NCI-H774 (cell line): ENCODE measurements at places on chromosomes 1 and 21.
A peak's percentile ranks its signal among the peaks of the same experiment; 100 is the strongest.

DNA sequence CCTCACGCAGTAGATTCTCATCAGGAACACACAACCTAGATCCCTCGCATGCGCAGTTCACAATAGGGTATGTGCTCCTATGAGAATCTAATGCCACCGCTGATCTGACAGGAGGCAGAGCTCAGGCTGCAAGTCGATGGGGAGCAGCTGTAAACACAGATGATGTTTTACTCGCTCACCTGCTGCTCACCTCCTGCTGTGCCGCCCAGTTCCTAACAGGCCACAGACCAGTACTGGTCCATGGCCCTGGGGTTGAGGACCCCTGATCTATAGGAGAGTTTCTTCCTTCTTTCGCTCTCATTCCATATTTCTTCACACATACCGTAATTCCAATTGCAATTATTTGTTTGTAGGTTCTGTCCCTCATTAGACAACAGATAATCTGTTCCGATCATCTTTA lies 103.4 kb downstream of the CLEC20A start:
- peak; percentile 78 for DNase-seq

DNA sequence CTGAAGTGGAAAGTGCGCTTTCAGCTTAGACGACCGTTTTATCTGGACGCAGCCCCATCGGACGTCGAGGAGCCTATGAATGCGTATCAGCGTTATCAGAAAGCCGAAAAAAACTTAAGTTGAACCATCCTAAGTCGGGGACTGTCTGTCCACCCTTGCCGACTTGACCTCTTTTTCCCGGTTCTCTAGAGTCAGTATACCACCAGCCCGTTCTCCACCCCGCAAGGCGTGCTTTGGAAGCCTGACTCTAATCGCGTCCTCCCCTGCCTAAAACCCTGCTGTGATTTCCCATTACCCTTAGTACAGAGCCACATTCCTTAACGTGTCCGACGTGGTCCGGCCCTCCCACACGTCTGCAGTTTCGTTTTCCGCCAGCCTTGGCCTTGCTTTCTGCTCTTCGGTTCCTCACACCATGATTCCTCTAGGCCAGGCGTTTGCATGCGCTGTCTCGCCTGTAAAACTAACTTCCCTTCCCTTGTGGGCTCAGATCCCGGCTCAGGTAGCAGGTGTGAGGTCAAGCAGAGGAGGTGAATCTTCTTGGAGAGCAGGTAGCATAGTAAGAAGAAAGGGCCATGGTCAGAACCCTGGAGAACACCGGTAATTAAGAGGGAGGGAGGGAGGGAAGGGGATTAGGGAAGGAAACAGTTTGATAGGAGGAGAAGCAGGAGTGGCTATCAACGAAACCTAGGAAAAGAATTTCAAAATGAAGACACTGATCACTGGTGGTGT lies 865 bp downstream of the ADPRS start:
- DNase-seq: no peak

DNA sequence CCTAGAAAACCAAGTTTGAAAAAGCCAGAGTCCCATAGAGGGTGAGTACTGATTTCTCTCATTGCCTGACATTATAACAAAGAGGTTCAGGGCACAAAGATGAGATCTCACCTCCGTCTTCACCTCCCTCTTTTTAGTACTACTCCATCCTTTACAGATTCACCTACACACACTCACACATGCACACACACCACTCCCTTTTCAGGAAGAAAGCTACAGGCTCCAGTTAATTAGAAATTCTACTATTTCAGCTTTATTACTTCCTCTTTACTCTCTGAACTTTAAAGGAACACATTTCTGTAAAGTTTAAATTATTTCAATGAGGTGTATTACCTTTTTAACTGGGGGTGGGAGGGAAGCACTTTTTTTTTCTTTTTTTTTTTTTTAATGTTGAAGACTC lies 59.6 kb upstream of the PRDX6 start:
- DNase-seq: no peak

GRCh38 chr1:103459346-103459745 lies 66.2 kb upstream of the RNPC3 start:
- no peak for DNase-seq

- no peak for DNase-seq
Measured at GRCh38 chr1:66298464-66298863, 235.5 kb upstream of the SGIP1 start.

DNA sequence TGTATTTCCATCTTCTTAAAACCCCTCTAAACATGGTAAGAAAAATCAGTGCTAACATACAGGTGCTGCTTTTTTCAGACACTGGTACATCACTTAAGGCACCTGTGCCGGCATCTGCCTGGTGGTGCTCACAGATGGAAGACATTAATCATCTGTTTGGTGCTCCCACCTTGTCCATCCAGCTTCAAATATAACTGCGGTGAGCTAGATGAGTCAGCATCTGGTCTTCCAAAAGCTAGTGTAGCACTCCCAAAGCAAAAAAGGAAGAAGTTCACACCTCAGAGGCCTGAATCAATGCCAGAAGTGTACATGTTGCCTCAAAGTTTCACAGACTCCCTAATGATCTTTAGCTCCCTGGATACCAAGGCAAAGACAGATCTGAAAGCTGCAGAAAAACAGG lies 44.4 kb downstream of the TM2D1 start:
- DNase-seq: no peak

GRCh38 chr1:78830321-78830720 lies 176.2 kb downstream of the ADGRL4 start:
- no peak for DNase-seq

- no peak for DNase-seq
Measured at GRCh38 chr1:29697391-29697780, 461.1 kb downstream of the PTPRU start.

- peak; percentile 86 for DNase-seq
Measured at GRCh38 chr1:155193275-155193990, 14.3 kb downstream of the THBS3 start.

DNA sequence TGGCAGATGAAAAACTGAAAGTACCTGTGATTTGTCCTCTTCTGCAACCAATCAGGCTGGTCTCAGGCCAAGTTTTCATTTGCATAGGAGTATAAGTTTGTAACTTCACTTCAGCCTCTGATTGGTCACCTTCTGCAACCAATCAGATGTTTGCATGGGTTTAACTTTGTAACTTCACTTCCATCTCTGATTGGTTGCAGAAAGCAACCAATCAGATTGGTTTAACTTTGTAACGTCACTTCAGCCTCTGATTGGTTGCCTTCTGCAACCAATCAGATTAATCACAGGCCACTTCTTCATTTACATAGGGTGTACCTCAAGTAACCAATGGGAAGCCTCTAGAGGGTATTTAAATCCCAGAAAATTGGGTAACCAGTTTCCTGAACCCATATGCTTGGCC lies 18.9 kb upstream of the TUT4 start:
- DNase-seq: no peak

DNA sequence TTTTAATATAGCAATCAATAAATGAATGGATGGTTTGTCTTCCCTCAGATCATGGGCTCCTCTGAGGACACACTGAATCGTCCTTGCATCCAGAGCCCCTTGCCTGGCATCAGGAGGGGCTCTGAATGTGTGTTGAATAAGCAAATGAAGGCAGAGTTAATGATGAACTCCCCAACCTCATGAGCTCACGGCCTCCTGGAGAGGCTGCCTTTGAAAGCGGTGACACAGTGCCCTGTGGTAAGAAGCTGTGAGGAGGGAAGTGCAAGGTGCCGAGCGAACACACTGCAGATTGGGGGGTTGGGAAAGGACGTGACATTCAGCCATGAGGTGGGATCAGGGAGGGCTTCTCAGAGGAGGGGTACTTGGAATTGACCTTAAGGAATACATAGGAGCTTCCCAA lies 3.2 kb upstream of the PARS2 start:
- no peak for DNase-seq

DNA sequence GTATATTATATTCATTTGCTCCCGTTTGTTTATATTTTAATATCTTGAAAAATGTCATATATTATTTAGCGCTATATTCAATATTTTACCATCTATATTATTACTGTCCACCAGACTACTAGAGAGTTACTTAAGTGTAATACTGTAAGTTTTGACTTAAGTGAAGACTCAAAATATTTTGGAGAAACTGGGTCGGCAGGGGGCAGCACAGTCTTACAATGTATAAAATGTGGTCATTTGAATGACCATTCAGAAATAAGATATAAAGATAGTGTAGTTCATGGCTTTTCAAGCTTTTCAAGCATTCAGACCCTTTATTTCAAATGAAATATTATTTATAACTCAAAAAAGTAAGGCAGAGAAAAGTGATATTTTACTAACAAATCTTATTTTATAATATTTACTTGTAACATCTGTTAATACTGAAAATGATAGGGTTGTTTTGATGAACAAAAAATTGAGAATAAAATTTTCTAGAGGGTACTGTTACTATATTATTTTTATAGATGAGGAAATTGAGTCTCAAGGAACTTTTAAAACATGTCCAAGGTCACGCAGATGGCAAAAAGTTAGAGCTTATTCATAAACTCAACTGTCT lies 89.0 kb upstream of the SERTAD4 start:
- DNase-seq: peak; percentile 48

DNA sequence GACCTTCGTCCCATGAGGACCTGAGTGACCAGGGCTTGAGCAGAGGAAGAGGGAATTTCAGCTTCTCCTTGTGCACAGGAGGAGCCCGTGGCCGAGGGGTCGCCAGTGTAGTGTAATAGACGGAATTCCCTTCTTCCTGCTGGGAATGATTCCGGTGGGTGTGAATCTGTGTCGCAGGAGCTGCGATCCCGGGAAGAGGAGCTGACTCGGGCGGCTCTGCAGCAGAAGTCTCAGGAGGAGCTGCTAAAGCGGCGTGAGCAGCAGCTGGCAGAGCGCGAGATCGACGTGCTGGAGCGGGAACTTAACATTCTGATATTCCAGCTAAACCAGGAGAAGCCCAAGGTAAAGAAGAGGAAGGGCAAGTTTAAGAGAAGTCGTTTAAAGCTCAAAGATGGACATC lies 34.4 kb downstream of the MAP3K21 start:
- DNase-seq: no peak

- DNase-seq: no peak
Measured at GRCh38 chr1:240151136-240151735, 59.6 kb downstream of the FMN2 start.

DNA sequence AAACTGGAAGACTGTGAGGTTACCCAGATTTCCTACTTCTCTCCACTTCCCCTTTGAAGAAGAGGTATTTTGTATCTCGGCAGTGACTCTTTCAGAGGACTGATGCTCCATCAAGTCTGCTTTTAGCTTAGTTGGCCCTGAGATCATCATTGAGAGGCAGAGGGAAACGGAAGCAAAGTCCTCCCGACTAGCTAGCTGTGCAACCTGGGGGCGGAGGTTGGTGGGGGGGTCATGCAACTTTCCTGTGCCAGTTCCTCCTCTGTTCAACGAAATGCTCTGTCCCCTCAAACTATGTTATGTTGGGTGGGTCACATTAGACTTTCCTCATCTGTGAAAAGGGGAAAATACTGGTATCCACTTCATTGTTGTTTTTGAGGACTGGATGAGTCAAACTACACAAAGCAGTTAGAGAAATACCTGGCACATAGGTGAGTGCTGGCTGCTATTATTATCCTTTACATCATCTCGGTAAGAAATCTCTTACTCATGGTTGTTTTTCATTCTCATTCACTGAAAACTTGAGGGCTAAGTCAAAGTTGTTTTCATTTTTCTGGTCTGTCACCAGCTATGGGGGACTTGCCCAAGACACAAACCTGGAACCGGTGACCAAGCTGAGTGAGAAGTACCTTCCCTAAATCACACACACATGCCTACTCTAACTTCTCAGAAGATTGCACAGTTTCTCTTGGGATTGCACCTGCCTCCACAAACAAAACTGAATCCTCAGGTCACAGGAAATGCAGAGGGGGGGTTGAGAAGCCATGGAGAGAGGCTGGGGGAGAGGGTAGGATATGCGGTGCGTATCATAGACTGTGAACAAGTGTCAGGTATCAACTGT lies 83.3 kb downstream of the ABCA4 start:
- no peak for DNase-seq

DNA sequence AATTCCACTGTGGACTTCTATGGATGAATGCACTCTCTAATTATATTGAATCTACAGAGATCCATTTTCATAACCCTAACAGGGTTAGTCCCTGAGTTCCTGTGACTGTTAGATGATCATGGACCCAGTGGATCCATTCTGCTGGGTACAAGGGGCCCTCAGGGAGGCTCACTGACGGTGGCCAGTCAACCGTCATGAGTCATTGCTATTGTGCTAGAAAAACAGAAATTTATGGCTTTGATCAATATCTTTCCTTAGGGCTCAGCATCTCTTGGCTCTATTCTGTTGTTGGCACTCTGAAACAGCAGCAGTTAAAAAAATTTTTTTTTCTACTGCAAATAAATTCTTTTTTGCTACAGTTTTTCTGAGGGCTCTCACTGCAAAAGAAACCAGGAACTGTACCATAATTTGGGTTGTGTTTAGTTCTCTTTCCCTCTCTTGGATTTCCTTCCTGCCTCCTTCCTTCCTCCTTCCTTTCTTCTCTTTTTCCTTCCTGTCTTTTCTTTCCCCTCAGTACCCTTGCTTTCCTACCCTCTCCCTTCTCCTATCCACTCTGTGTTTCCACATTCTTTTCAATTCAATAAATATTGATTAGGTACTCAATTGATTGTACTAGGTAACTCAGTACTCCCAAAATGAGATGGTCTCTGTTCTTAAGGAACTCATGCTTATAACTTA lies 49.5 kb downstream of the UTP25 start:
- no peak for DNase-seq
